Activated CD8-positive, alpha-beta T cell treated with anti-CD3 and anti-CD28 coated beads for 36 hours (primary cell): ENCODE measurements at places on chromosomes 11 and 22. TPM values are rescaled to one million over a fixed set of nuclear protein-coding genes. Genes with fewer than 3 reads are reported as not detected.

GRCh38 chr11:10725114-10725906 is 25.7 kb upstream of the CTR9 start:
- H3K4me3 ChIP-seq, result no peak overlapping the region
- H3K27ac ChIP-seq, result peak overlapping the region; percentile 40
- peak; percentile 53 for DNase-seq
- H3K4me1 ChIP-seq, result peaks cover 21% of the 10 kb centered on the region
- no peaks in the 10 kb centered on the region for H3K36me3 ChIP-seq

DNA sequence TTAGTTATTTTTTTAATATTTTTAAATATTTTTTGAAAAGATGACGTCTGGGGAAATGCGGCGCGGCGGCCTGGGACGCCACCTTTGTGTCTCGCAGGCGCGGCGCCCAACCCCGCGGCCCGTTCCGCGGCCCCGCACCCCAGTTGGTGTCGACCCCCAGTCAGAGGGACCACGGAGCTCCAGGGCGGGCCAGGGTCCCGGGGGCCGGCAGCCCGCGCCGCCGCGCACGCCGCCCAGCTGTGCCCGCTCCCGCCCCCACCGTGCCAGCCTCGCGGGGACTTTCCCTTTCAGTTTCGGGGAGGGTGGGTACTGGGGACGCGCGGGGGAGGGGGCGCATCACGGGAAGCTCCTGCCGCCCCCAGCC is 1.6 kb downstream of the CCND1 start:
- DNase-seq, result peak; percentile 48
- H3K36me3 ChIP-seq, result no peaks in the 10 kb centered on the region
- peak overlapping the region; percentile 49 for H3K4me3 ChIP-seq
- H3K4me1 ChIP-seq, result peaks cover 22% of the 10 kb centered on the region
- H3K27me3 ChIP-seq, result peaks cover 28% of the 10 kb centered on the region

The SAA2 gene
- not detected for total RNA-seq

GRCh38 chr22:45991098-45991497 is 14.1 kb upstream of the WNT7B start:
- DNase-seq, result no peak
- no peaks in the 10 kb centered on the region for H3K4me1 ChIP-seq
- H3K27ac ChIP-seq, result no peak overlapping the region
- H3K36me3 ChIP-seq, result no peaks in the 10 kb centered on the region
- H3K27me3 ChIP-seq, result peaks cover 2% of the 10 kb centered on the region

The NXPE4 gene
- not detected for total RNA-seq

DNA sequence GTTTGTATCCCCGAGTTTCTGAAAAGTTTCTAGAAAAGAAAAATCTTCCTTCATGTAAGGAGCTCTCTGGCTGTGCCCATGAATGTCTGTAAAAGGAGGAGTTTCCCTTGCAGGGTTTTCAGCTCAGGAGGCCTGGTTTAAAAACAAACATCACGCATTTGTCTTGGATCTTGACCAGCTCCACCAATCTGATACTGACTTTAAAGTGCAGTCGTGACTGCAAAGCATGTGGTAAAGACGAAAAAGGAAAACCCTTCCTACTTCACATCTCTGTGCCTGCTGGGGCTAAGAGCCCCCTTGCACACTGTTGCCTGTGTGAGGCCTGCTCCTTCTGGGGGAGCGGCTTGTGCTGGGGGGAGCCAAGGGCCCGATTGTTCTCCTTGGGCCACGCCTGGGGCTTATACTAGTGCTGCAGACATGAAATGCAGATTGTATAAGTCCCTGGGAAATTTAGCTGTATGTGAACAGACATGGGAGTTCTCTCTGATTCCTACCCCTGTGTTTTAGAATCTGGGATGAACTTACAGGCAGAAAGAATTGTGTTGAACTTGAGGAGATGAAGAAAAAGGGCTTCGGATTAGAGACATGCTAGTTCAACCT is 62.1 kb downstream of the ADAMTS15 start:
- no peaks in the 10 kb centered on the region for H3K36me3 ChIP-seq
- no peak overlapping the region for H3K4me3 ChIP-seq
- no peak overlapping the region for H3K27ac ChIP-seq
- no peaks in the 10 kb centered on the region for H3K4me1 ChIP-seq
- H3K27me3 ChIP-seq, result peaks cover 5% of the 10 kb centered on the region

DNA sequence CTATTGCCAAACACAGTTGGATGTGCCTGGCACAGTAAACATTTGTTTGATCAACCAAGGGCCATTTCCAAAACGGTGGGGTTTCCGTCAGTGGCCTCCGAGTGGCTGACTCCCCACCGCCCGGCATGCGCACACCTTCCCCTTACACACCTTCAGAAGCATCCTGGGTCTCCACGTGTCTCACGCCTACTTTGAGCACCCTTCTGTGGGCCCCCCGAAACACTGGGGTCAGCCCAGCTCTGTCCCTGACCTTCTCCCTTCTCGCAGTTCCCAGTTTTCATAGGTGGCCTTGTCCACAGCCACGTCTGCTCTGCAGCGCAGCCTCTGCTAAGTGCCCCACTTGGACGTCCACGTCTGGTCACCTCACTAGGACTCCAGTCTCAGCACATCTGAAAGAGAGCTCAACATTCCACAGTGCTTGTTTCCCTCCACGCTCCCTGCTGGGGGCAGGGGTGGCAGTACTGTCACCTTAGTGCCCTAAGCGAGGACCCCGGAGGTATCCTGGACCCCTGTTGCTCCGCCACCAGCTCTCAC is 13.2 kb upstream of the SHANK2 start:
- no peak overlapping the region for H3K4me3 ChIP-seq
- H3K4me1 ChIP-seq, result no peaks in the 10 kb centered on the region
- H3K27me3 ChIP-seq, result peaks cover 11% of the 10 kb centered on the region

The OR51B2 gene
- total RNA-seq, result not detected

- peaks cover 53% of the 10 kb centered on the region for H3K4me1 ChIP-seq
- peaks cover 67% of the 10 kb centered on the region for H3K36me3 ChIP-seq
- H3K4me3 ChIP-seq, result no peak overlapping the region
- H3K27ac ChIP-seq, result no peak overlapping the region
- DNase-seq, result no peak
Observed at GRCh38 chr11:121488641-121489040, 35.9 kb upstream of the SORL1-AS1 start.

The OR8G1 gene
- not detected for total RNA-seq

GRCh38 chr22:36463783-36464184 is 17.7 kb downstream of the TXN2 start:
- peaks cover 21% of the 10 kb centered on the region for H3K4me1 ChIP-seq
- peaks cover 1% of the 10 kb centered on the region for H3K36me3 ChIP-seq
- no peak overlapping the region for H3K27ac ChIP-seq
- no peaks in the 10 kb centered on the region for H3K27me3 ChIP-seq
- DNase-seq, result no peak

DNA sequence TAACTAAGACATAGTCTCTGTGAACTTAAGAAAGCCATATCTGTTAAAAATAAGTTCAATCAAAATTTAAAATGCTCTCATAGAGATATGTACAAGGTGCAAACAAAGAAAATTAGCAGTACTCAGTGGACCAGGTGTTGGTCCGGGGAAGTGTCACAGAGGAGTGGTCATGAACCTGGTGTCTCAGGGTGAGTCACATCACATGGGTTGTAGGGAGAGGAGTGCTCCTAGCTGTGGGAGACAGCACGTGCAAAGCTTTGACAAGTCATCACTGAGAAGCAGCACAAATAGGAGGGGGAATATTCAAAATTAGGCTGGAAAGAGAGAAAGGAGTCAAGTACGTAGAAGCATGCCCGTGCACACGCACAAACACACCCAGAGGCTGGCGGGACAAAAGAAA is 438.1 kb downstream of the NTM start:
- H3K27ac ChIP-seq, result no peak overlapping the region
- no peak for DNase-seq
- no peaks in the 10 kb centered on the region for H3K36me3 ChIP-seq

The TMEM109 gene
- 93.2 TPM for total RNA-seq

The RHOG gene
- 176 TPM for total RNA-seq

DNA sequence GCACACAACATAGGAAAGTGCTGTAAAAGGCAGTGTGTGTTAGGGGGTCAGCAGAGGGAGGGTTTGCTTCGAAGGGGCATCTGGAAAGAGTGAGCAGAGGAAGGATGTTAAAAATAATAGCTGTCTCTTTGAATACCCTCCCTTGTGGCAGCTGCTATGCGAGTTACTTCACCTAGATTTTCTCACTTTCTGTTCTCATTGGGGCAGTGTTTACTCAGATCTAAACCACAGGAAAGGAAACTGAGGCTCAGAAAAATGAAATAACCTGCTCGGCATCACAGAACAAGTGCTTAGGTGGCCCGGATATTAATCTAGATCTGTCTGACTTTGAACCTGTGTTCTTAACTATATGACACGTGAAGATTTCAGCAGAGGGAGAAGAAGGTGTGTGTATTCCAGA is 125.3 kb downstream of the C11orf91 start:
- H3K27ac ChIP-seq, result no peak overlapping the region
- no peaks in the 10 kb centered on the region for H3K36me3 ChIP-seq
- peaks cover 6% of the 10 kb centered on the region for H3K27me3 ChIP-seq

- DNase-seq, result no peak
- no peak overlapping the region for H3K4me3 ChIP-seq
- peaks cover 38% of the 10 kb centered on the region for H3K36me3 ChIP-seq
- peak overlapping the region; percentile 91 for H3K27ac ChIP-seq
- H3K27me3 ChIP-seq, result no peaks in the 10 kb centered on the region
- peaks cover 73% of the 10 kb centered on the region for H3K4me1 ChIP-seq
Observed at GRCh38 chr22:46769191-46769675, 6.8 kb downstream of the TBC1D22A start.

The OR4X2 gene
- total RNA-seq, result not detected

- peaks cover 2% of the 10 kb centered on the region for H3K4me1 ChIP-seq
- H3K36me3 ChIP-seq, result no peaks in the 10 kb centered on the region
- H3K27ac ChIP-seq, result no peak within 1 kb of the TSS
Observed at GRCh38 chr11:17719028-17719937, at the start of gene MYOD1. TSS of gene MYOD1 (plus strand) at chr11:17719571. CDS start at chr11:17719783, 212 bp downstream.

GRCh38 chr11:61999141-61999975 is 31.9 kb upstream of the FTH1 start:
- H3K4me3 ChIP-seq, result no peak overlapping the region
- H3K36me3 ChIP-seq, result peaks cover 7% of the 10 kb centered on the region
- DNase-seq, result no peak
- H3K27ac ChIP-seq, result peak overlapping the region; percentile 61
- H3K27me3 ChIP-seq, result no peaks in the 10 kb centered on the region
- H3K4me1 ChIP-seq, result no peaks in the 10 kb centered on the region

GRCh38 chr22:32986766-32987040 is 71.5 kb downstream of the SYN3 start:
- no peak overlapping the region for H3K4me3 ChIP-seq
- H3K4me1 ChIP-seq, result no peaks in the 10 kb centered on the region
- no peaks in the 10 kb centered on the region for H3K36me3 ChIP-seq
- peaks cover 4% of the 10 kb centered on the region for H3K27me3 ChIP-seq

DNA sequence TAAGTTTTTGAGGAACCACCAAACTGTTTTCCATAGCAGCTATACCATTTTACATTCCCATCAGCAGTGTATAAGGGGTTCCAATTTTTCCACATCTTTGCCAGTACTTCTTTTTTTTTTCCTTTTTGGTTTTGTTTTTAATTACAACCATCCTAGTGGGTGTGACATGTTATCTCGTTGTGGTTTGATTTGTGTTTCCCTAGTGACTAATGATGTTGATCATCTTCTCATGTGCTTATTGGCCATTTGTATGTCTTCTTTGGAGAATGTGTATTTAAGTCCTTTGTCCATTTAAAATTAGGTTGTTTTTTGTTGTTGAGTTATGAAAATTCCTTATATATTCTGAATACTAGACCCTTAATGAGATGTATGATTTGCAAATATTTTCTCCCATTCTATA is 59.3 kb downstream of the STIM1 start:
- no peaks in the 10 kb centered on the region for H3K27me3 ChIP-seq
- H3K4me1 ChIP-seq, result peaks cover 60% of the 10 kb centered on the region
- DNase-seq, result no peak
- H3K27ac ChIP-seq, result peak overlapping the region; percentile 21

DNA sequence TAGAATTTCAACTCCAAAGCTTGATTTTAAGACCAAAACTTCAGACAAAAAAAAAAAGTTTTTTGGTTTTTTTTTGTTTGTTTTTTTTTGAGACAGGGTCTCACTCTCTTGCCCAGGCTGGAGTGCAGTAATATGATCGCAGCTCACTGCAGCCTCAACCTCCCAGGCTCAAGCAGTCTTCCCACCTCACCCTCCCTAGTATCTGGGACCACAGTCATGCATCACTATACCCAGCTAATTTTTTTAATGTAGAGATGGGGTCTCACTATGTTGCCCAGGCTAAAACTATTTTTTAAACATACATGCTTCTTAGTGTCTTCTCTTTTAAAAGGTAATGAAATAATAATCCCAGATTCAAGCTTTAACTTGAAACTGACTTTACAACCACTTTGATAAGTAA is 35.4 kb upstream of the GRK2 start:
- H3K27me3 ChIP-seq, result no peaks in the 10 kb centered on the region
- DNase-seq, result no peak
- no peak overlapping the region for H3K4me3 ChIP-seq
- peaks cover 30% of the 10 kb centered on the region for H3K36me3 ChIP-seq

The PGA5 gene
- total RNA-seq, result not detected

- H3K27ac ChIP-seq, result no peak overlapping the region
- peaks cover 16% of the 10 kb centered on the region for H3K27me3 ChIP-seq
- no peak overlapping the region for H3K4me3 ChIP-seq
- peaks cover 2% of the 10 kb centered on the region for H3K4me1 ChIP-seq
- no peaks in the 10 kb centered on the region for H3K36me3 ChIP-seq
- no peak for DNase-seq
Observed at GRCh38 chr11:76723142-76723541, 52.6 kb upstream of the LRRC32 start.

The RAB39A gene
- total RNA-seq, result not detected

The TRIM77 gene
- not detected for total RNA-seq

DNA sequence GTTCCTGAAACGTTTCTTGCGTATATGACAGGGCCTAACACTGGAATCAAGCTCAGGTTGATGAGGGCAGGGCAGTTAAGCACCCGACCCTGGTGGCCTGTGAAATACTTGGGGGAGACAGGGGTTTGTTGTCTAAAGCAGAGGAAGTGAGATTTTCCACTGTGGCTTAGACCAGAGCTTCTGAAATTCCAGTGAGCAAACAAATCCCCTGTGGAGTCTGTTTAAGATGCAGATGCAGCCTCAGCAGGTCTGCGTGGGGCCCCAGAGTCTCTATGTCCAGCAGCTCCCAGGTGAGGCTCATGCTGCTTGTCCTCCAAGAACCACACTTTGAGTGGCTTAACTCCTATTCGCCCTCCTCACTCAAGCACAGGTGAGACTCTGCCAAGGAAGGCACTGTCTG is 39.1 kb upstream of the PRAME start:
- no peak for DNase-seq
- H3K36me3 ChIP-seq, result no peaks in the 10 kb centered on the region

GRCh38 chr11:122170815-122171475 is 54.9 kb upstream of the BLID start:
- no peak overlapping the region for H3K4me3 ChIP-seq
- H3K27me3 ChIP-seq, result peaks cover 6% of the 10 kb centered on the region
- no peaks in the 10 kb centered on the region for H3K4me1 ChIP-seq
- H3K27ac ChIP-seq, result no peak overlapping the region
- no peak for DNase-seq

DNA sequence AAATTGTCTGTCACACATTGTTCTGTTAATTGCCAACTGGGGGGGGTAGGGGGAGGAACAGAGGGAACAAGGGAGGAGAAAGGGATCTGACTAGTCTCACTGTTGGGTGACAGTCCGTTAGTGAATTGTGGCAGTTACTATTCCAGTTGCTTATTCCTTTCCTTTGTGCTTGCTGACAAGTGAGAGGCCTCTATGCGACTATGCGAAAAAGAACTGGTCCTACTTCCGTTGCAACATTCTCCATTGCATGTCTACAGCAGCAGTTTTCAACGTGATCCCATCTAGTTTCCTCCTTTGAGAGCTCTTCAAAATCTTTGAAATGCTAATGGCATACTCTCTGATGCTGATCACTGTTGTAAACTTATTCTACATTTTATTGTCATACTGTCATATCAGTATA is 672.2 kb downstream of the LRRC4C start:
- H3K36me3 ChIP-seq, result no peaks in the 10 kb centered on the region
- no peak for DNase-seq
